Stimulated activated CD8-positive, alpha-beta memory T cell treated with anti-CD3 and anti-CD28 coated beads, Interleukin-4, amount 100 ng/mL, for 4 hours (primary cell): ENCODE measurements at places on chromosomes 16 and 17.

DNA sequence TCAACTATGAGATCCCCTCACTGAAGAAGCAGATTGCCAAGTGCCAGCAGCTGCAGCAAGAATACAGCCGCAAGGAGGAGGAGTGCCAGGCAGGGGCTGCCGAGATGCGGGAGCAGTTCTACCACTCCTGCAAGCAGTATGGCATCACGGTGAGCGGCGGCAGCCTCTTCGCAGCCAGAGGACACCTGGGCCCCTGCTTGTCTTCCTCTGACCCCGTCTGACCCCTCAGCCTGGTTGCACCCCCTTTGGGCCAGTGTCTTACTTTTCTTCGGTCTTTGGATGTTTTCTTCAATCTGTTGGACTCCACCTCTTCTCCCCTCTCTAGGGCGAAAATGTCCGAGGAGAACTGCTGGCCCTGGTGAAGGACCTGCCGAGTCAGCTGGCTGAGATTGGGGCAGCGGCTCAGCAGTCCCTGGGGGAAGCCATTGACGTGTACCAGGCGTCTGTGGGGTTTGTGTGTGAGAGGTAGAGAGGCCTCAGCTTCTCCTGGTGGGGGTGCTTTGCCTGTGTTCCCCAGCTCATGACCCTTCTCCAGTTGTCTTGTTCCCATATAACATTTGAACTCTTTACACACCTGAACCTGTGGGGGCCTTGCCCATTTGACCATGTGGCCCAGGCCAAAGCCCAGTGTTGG is 4.4 kb downstream of the CDK5RAP3 start:
- DNase-seq, result no peak

- no peak for DNase-seq
These were observed 24.9 kb downstream of the B9D1 start for GRCh38 chr17:19337712-19338023.

DNA sequence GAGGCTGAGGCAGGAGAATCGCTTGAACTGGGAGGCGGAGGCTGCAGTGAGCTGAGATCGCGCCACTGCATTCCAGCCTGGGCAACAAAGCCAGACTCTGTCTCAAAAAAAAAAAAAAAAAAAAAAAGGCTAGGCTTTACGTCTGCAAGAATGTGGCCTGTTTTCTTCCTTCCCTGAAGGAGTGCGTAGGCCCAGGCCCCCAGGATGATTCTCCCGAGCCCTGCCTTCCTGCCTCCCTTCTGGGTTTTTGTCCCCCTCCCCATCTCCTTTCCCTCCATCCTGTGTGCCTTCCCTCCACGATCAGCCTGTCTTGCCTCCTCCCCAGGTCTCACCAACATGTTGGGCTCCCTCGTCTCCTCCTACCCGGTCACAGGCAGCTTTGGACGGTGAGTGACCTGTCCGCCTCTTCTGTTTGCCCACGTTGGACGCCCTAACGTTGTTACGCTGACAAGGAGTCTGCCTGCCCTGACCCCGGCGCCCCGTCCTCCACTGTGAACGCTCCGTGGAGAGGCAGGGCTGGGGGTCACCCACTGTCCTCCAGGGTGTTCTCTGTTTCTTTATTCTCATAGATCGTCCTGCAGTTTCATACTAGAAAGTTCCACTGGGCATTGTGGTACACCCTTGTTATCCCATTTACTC is 15.7 kb upstream of the RNF213 start:
- no peak for DNase-seq

- no peak for DNase-seq
These were observed 71.3 kb downstream of the MYH11 start for GRCh38 chr16:15785386-15786059.

GRCh38 chr17:64736804-64737492 is 74.8 kb upstream of the SMURF2 start:
- no peak for DNase-seq

DNA sequence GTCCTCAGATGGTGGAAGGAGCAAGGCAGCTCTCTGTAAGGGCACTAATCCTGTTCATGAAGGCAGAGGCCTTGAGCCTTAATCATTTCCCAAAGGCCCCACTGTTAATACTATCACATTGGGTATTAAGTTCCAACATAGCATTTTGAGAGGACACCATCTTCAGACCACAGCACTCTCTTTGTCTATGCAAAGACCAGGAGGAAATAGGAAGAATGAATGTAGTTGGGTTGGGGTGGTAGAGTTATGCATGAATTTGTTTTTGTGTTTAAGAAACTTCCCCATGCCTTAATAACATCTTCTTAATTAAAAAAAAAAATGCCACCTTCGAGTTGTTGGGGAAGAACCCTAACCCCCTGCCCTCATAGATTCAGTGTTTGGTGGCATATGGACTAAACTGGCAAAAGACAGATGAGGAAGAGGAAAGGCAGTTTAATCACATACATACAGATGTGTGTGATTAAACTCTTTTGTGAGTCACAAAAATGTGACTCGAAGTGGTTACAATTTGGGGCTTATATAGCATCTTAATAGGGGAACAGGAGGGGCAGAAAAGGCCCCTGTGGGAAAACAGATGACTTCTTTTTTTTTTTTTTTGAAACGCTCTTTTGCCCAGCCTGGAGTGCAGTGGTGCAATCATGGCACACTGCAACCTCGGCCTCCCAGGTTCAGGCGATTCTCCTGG is 35.0 kb upstream of the SLC5A10 start:
- no peak for DNase-seq

DNA sequence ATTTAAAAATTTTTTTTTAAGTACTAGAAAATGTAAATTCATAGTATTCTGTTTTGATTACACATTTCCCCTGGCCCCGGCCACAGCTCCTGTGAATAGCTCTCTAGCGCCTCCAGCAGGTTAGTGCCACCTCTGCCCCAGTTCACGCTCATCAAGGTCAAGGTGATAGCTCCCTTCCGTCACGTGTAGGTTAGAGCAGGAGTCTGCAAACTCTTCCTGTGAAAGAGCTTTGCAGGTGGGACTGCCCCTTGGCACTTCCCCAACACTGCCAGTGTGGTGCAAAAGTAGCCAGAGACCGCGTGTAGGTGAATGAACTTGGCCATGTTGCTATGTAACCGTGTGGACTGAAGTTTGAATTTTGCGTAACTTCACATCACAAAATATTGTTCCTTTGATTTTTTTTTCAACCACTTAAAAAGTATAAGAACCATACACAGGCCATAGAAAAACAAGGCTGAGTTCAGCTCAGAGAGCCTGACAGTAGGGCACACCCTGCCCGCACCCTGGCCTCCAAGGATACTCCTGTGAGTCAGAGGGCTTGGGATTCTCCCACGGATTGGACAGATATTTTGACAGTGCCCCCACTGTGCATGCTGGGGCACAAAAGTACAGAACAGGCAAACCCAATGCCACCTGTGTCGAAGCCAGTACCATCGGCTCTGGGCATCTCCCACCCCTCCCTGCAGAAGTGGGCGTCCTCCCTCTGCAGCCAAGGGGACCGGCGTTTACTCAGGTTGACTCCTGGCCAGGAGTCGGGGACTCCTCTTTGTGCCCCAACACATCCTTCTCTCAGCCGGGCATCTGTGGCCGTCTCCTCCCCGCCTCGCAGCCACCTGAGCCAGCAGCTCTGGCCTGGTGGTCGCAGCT is 92.0 kb upstream of the CHMP6 start:
- peak; percentile 74 for DNase-seq

DNA sequence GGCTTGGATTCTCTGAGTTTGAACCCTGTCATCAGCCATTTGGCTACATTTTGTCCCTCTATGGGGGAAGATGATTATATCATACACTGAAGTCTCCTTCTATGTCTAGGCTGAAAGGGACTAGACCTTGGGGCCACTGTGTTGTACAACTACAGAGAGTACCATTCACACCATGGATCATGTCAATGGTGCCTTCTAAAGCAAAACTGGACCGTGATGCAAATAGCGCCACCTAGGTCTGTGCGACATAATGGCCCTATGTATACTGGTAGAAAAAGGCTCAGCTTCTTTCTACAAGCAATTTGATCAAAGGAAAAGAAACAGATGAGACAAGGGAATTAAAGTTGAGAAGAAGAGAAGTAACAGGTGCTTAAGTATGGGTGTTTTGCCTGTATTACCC is 100.7 kb downstream of the LYRM1 start:
- no peak for DNase-seq

GRCh38 chr16:65037556-65037955 is 84.3 kb downstream of the CDH11 start:
- no peak for DNase-seq

DNA sequence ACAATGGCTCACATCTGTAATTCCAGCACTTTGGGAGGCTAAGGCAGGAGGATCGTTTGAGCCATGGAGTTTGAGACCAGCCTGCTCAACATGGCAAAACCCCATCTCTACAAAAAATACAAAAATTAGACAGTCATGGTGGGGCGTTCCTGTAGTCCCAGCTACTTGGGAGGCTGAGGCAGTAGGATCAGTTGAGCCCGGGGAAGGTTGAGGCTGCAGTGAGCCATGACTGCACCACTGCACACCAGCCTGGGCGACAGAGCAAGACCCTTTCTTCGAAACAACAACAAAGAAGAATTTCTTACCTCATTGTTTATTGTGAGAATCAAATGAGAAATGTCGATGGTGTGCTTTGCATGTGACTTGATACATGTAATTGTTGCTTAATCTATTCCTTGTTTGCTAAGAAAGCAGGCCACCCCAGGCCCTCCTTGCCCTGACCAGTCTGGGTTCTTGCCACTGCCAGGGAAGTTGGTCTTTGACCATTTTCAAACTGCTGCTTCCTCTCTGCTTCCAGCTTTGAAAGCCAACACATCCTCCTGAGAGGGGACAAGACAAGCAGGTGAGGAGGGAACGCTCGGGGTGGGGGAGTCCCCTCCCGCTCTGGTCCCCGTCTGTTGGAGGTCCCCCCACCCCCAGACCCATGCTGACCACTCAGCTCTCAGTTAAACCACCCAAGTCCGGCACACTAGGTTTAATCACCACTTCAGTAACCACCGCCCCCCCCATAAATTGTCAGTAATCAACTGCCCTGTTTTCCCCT is 47.3 kb upstream of the CPNE2 start:
- DNase-seq, result no peak

GRCh38 chr17:14201021-14201987 is 35.4 kb downstream of the CDRT15 start:
- no peak for DNase-seq

DNA sequence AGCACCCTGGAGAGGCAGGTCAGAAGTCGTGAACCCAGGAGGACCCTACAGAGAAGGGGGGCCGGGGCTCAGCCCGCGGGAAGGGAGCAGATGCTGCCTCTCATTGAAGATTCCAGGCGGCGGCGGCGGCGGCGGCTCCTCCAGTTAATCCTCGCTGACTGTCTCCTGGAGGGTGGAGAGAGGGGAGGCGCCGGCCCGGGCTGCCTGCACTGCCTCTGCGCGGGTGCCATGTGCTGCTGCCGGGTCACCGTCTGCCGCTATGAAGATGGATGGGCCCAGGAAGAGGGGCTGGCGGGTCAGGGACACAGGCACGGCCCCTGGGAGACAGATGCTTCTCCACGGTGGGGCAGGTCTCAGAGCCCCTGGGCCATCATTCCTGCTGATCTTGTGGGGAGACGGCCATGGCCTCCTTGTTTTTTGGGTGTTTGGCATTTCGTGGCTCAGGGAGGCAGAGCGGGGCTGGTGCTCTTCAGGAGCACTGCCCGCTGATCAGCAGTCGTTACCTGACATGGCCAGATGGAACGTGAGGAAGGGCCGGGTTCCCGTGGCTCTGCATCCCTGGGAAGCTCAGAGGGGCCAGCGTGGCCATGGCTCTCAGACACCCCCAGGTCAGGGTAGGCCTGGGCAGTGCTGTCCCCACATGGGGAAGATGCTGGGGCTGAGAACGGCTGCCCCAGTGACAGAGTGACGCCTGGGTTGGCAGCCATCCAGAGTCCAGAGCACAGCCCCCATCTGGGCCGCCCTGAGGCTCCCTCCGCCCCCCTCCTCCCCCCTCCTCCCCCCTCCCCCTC is 36.1 kb downstream of the GINS2 start:
- no peak for DNase-seq

DNA sequence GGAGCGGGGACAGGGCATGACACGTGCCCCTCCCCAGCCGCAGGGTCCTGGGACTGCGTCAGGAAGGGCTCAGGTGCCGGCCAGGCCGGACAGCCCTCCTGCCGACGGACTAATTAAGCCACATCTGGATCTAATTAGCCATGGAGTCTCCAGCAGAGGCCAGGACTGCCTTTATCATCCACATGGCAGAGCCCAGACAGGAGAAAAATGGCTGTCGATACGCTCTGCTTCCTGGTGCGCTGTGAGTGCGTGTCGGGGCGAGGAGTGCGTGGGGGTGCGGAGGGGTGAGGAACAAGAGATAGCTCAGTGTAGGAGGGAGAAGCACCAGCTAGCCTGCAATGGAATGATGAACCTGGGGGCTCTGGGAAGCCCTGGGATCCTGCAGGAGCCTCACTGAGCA is 218.8 kb downstream of the IRF8 start:
- DNase-seq, result no peak

DNA sequence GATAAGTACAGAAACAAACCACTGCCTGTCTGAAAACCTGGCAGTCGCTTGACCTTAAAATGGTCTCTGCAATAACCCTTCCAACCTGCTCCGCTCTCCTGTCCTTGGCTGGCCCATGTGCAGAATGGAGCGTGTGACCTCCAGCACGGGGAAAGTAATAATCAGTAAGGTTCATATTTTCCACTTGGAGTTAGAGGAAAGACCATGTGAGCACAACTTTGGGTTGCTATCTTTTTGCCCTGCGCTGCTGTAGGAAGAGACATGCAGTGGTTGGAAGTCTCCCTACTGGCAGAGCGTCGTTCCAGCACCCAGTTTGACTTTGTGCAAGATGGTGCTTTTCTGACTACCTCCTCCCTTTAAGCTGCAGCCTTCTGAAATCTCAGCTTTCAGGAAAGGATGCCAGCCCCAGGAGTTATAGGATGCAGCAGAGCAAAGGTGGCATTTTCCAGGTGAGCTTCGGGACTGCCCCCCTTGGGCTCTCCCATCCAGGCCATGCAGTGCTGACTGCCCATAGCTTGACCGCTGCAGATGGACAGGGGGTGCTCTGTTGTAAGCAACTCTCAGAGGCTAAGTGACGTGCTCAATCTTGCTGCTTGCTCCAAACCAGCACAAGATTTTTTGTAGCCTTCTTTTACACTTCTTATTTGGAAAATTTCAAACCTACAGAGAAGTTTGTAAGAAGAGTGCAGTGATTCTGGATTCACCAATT is 110.7 kb upstream of the NOL11 start:
- no peak for DNase-seq

- no peak for DNase-seq
These were observed 5.2 kb downstream of the FLCN start for GRCh38 chr17:17231621-17232302.

DNA sequence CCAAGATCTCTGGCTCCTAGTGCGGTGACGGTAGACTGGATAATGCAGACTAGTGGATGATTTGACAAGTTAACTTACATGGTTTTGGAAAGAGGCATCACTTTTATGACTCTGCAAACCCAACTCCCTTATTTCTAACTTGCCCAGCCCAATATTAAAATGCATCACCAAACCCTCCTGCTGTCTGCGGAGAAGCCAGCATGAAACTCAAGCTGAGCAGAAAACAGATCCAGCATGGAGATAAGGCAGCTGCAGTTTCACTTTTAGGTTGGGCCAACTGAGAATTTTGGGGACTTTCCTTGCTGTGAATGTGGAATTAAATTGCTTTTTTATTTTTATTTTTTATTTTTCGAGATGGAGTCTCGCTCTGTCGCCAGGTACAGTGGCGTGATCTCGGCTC is 27.8 kb downstream of the CDH1 start:
- DNase-seq, result no peak

- DNase-seq, result no peak
These were observed 4.8 kb upstream of the ANKRD11 start for GRCh38 chr16:89495121-89495520.

- DNase-seq, result no peak
These were observed 10.2 kb upstream of the FAM83G start for GRCh38 chr17:19014628-19015215.

- no peak for DNase-seq
These were observed 108.0 kb upstream of the TBX2 start for GRCh38 chr17:61291451-61292285.

- DNase-seq, result no peak
These were observed 20.9 kb downstream of the GAN start for GRCh38 chr16:81335669-81336068.
